ENCODE measurements at places on chromosomes 2 and 18. TPM values are rescaled to one million over a fixed set of nuclear protein-coding genes. Genes with fewer than 3 reads are reported as not detected.

Gene CEBPZOS
- polyA plus RNA-seq = 74.8 TPM

Gene MC5R
- polyA plus RNA-seq = not detected

Gene UGT1A7
- polyA plus RNA-seq = 0.33 TPM

Gene UGT1A4
- polyA plus RNA-seq = not detected

Gene MYL1
- not detected for polyA plus RNA-seq

Gene HRH4
- polyA plus RNA-seq = 0.03 TPM

Gene FBLN7
- polyA plus RNA-seq = 0.95 TPM

Gene AQP12A
- not detected for polyA plus RNA-seq

Gene UPP2
- polyA plus RNA-seq = 0.05 TPM

Gene IL37
- not detected for polyA plus RNA-seq

Gene ADI1
- 50.0 TPM for polyA plus RNA-seq

Gene LIMS3
- polyA plus RNA-seq = 5.4 TPM

Gene PID1
- 19.9 TPM for polyA plus RNA-seq

Gene HNRNPA3
- polyA plus RNA-seq = 223 TPM

Gene DSC2
- polyA plus RNA-seq = 2.5 TPM

Gene REG3A
- 2.2 TPM for polyA plus RNA-seq

Gene ROCK1
- polyA plus RNA-seq = 6.8 TPM

Gene SLC9A4
- polyA plus RNA-seq = not detected

Gene FIGN
- 1.7 TPM for polyA plus RNA-seq

All from adrenal gland (tissue), 19 donors.